ENCODE measurements at places on chromosomes 3 and 15.

- DNase-seq, result no peak
These were observed 127.6 kb upstream of the RASGRP1 start for GRCh38 chr15:38691965-38692788.

DNA sequence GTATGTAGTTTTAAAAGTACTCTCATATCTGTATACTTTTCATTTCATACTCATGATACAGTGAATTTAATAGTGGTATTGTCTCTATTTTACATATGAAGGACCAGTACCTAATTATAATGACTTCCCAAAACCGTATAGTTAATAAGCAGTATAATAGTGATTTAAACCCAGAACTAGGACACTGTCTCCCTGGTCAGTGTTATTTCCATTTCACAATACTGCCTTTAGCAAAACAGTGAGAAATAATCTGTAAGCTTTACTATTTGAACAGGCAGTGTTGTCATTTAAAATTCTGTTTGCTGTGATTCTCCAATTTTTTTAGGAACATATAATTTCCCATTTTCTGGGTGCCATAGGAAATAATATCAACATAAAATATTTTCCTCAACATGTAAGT, 116.2 kb downstream of the TCF12 start:
- no peak for DNase-seq

- no peak for DNase-seq
These were observed 257.7 kb downstream of the VGLL3 start for GRCh38 chr3:86733257-86733656.

- no peak for DNase-seq
These were observed 265.2 kb upstream of the TLE3 start for GRCh38 chr15:70362886-70363285.

DNA sequence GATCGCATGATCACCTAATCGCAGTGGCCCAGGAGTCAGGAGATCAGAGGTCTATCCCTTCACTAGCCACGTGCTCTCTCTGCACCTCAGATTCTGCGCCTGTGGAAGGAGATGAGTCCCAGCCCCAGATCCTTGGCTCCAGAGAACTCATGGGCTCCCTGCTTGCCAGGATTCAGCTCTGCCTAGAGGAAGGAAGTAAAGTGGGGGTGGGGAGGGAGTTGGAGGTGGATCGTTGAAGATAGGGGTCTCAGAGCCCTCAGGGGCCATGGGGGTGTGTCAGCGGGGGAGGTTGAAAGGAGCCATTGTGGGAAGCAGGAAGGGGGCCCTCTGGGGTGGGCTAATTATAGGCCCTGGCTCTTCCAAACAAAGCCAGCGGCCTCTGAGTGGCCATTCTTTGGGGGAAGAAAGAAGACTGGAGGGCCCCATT, 11.3 kb upstream of the STRA6 start:
- DNase-seq, result no peak

- DNase-seq, result no peak
These were observed 837.2 kb downstream of the NTRK3 start for GRCh38 chr15:87419344-87419743.

GRCh38 chr3:2706144-2706835, 403.9 kb downstream of the IL5RA start:
- no peak for DNase-seq

DNA sequence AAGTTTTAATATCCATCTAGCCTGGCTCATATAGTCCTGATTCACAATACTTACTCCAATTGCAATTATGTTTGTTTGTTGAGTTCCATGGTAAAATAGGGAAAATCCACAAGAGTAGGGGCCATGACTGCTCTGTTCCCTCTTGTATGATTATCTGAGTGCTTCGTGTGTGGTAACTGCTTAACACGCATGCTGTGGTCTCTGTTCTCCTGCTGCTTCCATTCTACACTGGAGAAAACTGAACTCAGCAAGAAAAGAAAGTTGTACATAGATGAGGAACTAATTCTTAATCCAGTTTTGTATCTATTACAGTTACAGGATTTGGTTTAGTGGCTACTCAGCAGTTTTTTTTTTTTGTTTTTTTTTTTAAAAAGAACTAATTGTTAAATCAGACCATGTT, 223.0 kb upstream of the SATB1 start:
- no peak for DNase-seq

DNA sequence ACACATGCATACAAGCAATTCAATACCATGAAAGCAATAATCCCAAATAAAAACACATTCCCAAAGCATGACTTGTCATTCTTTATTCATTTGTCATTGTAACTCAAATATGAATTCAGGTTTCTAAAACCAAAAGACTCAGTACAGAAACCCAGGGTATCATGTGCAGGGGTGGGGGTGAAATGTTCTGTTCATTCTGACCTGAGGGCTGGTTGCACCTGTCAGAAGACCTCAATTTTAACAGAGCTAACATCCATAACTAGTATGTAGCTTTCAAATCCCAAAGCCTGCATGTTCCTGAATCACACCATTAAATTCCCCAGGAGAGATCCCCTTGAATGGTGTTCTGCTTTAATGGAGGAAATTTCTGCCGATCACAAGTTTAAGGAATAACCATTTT, 738.7 kb downstream of the MCTP2 start:
- no peak for DNase-seq

DNA sequence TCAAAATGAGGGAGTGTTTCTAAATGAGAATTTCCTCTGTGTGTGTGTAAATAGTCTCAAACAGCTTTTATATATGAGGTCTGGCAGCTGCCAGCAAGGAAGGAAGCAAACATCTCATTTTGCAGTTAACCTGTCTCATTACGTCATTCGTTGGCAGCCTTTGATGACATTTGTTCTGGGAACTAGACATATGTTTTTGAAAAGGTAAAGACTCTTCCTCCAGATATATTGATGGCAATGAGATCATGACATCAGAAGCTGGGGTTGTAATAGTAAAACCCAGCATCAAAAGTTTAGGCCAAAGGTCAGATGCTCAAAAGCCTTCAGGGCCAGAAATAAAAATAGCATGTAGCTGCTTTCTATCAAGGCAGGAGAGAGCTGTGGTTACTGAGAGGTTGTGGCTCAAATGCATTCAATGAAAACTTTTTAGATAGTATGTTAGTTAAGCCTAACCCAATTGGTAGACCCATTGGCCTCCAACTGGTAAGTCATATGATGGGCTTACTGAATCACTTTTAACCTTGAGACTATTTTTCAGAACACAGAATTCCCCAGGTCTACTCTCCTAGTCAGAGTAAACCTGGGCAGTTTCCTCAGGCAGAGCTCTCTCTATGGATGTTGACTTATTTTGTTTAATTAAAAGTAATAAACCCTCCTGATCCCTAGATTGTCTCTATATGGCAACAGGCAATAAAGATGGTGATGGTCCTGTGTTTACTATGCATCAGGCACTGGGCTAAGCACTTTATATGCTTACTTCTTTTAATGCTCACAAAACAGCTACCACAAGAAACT, 386.5 kb upstream of the CFAP20DC start:
- DNase-seq, result no peak

- no peak for DNase-seq
These were observed 500 bp upstream of the RAB6B start for GRCh38 chr3:133896002-133896761.

DNA sequence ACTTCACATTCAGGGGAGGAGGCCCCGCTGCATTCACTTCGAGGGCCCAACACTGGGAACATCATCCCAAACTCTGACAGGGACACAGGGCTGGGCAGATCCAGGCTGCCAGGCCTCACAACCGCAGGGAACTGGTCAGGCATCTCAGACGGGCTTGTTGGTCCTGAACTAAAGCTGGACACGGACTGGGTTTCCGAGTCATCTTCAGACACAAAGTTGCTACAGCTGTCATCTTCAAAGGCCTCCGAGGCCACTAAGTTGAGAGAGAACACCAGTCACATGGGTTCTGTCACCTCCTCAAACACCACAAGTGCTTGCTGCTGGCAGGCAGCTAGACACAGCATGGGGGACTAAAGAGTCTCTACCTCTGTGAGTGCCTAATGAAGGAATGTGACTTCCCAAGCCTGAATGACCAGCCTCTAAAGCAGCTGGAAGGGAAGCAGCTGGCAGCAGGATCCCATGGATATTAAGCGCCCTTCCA, 50.9 kb downstream of the CAPN7 start:
- DNase-seq, result no peak

- no peak for DNase-seq
These were observed 211.0 kb downstream of the TNIK start for GRCh38 chr3:171249245-171249644.

- DNase-seq, result no peak
These were observed 13.1 kb downstream of the NPTN start for GRCh38 chr15:73620078-73620477.

DNA sequence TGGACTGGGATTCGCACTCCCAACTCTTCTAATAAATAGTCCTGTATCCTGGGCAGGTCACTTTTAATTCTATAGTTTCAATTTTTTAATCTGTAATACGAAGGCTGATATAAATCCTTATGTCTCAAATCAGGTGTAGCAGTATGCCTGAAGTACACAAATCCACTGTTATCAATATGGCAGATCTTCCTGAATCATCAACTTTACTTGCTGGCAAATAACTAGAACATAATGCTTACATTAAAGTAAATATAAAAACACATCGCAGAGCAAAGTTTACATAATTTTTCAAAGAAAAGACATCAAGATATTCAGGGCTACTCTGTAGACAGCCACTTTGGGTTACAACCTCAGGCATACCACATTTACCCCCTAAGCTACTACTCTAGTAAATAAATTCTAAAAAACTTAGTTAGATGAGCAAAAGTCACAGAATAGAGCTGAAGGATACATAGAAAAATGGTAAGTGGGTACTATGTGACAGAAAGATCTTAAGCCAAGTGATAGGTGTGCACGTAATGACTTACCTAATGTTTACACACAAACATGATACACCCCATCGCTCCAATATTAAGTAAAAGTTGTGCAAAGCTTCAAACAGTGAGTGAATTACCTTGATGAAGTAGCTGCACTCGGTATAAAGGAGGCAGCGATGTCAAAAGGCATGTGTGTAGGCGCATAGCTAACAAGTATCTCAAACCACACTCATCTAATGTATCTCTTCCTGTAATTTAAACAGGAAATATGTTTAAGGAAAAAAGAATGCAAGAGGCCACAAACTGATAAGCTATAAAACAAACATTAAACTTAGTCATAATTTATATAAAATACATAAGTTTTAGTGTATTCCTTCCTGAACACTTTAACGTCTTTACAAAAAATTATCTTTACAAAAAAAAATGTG, 127.9 kb downstream of the DMXL2 start:
- DNase-seq, result no peak

GRCh38 chr3:13654330-13655060, 105.6 kb downstream of the FBLN2 start:
- no peak for DNase-seq

- DNase-seq, result no peak
These were observed 145.6 kb upstream of the ABI3BP start for GRCh38 chr3:101138817-101139216.

GRCh38 chr3:6260551-6261191, 600.2 kb upstream of the GRM7 start:
- DNase-seq, result no peak

Measured in iPS DF 6.9 (cell line).